T-cell (primary cell): ENCODE measurements at places on chromosomes 1 and 21. TPM values are rescaled to one million over a fixed set of nuclear protein-coding genes. Genes with fewer than 3 reads are reported as not detected.

GRCh38 chr1:12219800-12220199, 10.0 kb upstream of the VPS13D start:
- no peaks in the 10 kb centered on the region for H3K36me3 ChIP-seq
- H3K27me3 ChIP-seq: peaks cover 9% of the 10 kb centered on the region
- H3K27ac ChIP-seq: no peak overlapping the region
- DNase-seq: no peak
- no peaks in the 10 kb centered on the region for H3K4me1 ChIP-seq

- peaks cover 51% of the 10 kb centered on the region for H3K4me1 ChIP-seq
- H3K4me3 ChIP-seq: no peak overlapping the region
- no peak overlapping the region for H3K27ac ChIP-seq
- no peak for DNase-seq
Measured at GRCh38 chr1:12480748-12481362, 137.2 kb downstream of the DHRS3 start.

GRCh38 chr1:89598450-89599331, 34.2 kb upstream of the LRRC8C start:
- H3K4me1 ChIP-seq: peaks cover 18% of the 10 kb centered on the region
- no peaks in the 10 kb centered on the region for H3K36me3 ChIP-seq
- DNase-seq: peak; percentile 35
- no peaks in the 10 kb centered on the region for H3K27me3 ChIP-seq

Gene AGPAT3
- total RNA-seq: 77.2 TPM

Gene TCHH
- not detected for total RNA-seq

- H3K27me3 ChIP-seq: no peaks in the 10 kb centered on the region
- no peak overlapping the region for H3K4me3 ChIP-seq
- peaks cover 13% of the 10 kb centered on the region for H3K36me3 ChIP-seq
- no peak overlapping the region for H3K27ac ChIP-seq
- peaks cover 34% of the 10 kb centered on the region for H3K4me1 ChIP-seq
- DNase-seq: no peak
Measured at GRCh38 chr1:13764588-13765332, 64.8 kb downstream of the PRDM2 start.

DNA sequence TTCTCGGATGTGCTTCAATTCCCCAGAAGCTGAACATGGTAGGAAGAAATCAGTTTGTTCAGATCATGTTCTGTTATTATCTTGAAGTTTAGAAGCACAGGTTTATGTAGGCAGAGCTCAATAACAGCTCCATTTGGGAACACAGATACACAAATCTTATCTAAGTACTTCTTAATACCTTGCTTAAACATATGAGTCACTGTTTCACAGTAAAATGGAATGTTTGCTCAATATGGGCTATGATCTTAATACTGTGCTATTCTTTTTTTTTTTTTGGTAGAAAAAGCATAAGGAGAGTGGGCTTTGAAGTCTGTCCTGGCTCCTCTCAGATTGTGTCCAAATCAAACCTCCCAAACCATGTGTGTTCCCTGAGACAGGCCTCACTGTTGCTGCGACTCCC, 13.4 kb downstream of the PROK1 start:
- no peaks in the 10 kb centered on the region for H3K4me1 ChIP-seq
- no peak for DNase-seq
- H3K27ac ChIP-seq: no peak overlapping the region

GRCh38 chr1:222656391-222657155, 38.7 kb downstream of the MIA3 start:
- no peak overlapping the region for H3K4me3 ChIP-seq
- peaks cover 23% of the 10 kb centered on the region for H3K4me1 ChIP-seq
- DNase-seq: no peak

DNA sequence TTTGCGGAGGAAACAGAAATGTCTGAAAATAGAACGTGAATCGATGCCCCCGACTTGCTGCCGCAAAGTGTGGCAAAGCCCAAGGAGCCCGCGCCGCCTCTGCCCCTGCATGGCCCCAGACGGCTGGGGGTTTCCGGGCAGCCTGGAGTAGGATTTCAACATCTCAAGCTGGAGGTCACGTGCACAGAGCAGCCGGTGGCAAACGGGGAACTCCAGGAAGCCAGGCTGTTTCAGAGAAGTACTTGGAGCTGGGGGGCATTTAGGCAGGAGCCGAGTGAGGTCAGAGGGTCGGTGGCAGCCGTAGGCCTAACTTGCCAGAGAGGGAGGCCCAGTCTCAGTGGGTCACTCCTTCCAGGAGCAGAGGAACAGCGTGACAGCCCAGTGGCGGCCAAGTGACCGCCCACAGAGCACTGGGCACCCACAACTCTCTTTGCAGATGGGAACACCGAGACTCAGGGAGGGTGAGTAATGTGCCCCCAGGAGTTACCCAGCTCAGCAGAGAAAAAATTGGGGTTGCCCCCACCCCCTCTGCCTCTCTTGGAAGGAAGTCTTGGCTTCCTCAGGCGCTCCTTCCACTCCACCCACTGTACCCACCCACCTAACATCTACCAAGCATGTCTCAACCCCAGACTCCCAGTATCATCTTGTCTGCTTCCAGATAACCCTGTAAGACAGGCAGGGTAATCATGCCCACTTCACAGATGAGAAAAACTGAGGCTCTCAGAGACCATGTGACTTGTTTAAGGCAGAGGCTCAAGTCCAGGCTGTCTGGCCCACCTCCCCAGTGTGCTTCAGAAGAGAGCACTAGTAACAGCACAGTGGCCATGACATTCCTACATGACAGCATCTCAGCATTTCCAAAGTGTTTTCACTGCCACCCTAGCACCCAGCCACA, 179.4 kb downstream of the HIVEP3 start:
- peak overlapping the region; percentile 17 for H3K27ac ChIP-seq
- no peaks in the 10 kb centered on the region for H3K36me3 ChIP-seq
- H3K27me3 ChIP-seq: no peaks in the 10 kb centered on the region
- DNase-seq: peak; percentile 75

DNA sequence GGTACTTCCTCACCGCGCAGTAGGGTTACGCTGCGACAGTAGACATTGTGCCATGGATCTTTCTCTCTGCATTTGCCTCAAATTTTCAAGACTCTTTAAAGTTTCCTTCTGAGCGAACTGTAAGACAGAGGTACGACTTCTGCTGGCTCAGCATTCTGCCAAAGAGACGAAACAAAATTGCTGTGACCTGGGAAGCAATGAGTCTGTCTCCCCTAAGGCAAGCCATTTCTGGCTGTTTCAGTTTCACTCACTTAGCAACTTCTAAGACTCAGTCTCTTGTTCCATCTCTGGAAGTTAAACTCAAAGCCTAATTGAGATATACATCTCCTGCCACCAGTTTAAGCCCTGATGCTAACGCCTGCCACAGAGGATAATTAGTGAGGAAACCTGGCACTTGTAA, 510.9 kb upstream of the DAB1 start:
- no peak for DNase-seq
- H3K4me3 ChIP-seq: no peak overlapping the region
- H3K36me3 ChIP-seq: no peaks in the 10 kb centered on the region
- H3K27me3 ChIP-seq: no peaks in the 10 kb centered on the region
- H3K4me1 ChIP-seq: no peaks in the 10 kb centered on the region
- H3K27ac ChIP-seq: no peak overlapping the region

GRCh38 chr1:229757226-229757625, 131.2 kb downstream of the URB2 start:
- no peaks in the 10 kb centered on the region for H3K27me3 ChIP-seq
- no peaks in the 10 kb centered on the region for H3K4me1 ChIP-seq
- no peak for DNase-seq
- H3K27ac ChIP-seq: no peak overlapping the region
- no peaks in the 10 kb centered on the region for H3K36me3 ChIP-seq
- no peak overlapping the region for H3K4me3 ChIP-seq

Gene LAMTOR5
- total RNA-seq: 64.2 TPM

- peaks cover 30% of the 10 kb centered on the region for H3K4me1 ChIP-seq
- H3K4me3 ChIP-seq: no peak overlapping the region
- no peak overlapping the region for H3K27ac ChIP-seq
- H3K27me3 ChIP-seq: peaks cover 11% of the 10 kb centered on the region
- peak; percentile 18 for DNase-seq
Measured at GRCh38 chr21:42467140-42467983, 28.7 kb downstream of the RSPH1 start.

Gene TTC39A
- total RNA-seq: not detected

Gene RAP1A
- 95.0 TPM for total RNA-seq

Gene CELA3A
- total RNA-seq: 11.4 TPM

Gene CLCA4
- not detected for total RNA-seq

GRCh38 chr1:16960560-16961296, 19.7 kb downstream of the MFAP2 start:
- H3K36me3 ChIP-seq: peaks cover 5% of the 10 kb centered on the region
- H3K27me3 ChIP-seq: no peaks in the 10 kb centered on the region
- DNase-seq: peak; percentile 81
- H3K4me1 ChIP-seq: no peaks in the 10 kb centered on the region
- no peak overlapping the region for H3K27ac ChIP-seq

Gene CDA
- 0.35 TPM for total RNA-seq

Gene LUZP1
- total RNA-seq: 18.8 TPM
